GM13976 (cell line): ENCODE measurements at places on chromosomes 4 and X.

GRCh38 chrX:154654372-154654771, 993 bp upstream of the CTAG2 start:
- DNase-seq, result no peak

DNA sequence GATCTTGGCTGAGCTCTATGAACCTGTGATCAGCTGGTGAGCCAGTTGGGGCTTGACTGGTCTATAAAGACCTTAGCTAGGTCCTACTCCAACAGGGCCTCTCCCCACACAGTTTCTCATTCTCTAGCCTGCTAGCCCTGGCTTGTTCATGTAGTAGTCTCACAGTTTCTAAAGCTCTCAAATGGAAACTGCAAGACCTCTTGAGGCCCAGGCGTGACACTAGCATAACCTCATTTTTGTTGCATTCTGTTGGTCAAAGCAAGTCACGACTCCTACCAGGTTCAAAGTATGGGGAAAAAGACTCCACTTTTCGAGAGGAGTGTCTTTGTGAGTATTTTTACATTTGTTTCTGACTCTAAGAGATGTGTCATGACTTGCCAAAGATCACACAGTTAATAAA, 50.9 kb downstream of the CEP44 start:
- peak; percentile 30 for DNase-seq

DNA sequence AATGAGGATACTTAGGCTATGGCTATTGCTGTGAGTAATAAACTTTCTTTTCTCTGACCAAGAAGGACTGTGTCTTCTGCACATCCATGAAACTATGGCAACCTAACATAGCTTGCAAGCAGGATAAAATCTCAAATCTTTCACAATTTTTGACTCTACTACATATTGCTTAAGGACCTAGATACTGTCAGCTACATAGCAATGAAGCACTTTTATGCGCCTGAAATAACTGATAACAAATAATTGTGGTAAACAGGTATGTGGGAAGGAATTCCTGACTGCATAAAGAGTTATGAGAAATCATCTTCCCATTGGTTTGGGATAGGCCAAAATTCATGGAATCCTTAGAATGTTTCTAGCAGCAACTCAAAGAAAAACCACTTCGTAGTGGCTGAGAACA, 41.2 kb upstream of the PDGFC start:
- no peak for DNase-seq

- DNase-seq, result peak; percentile 47
These were observed 23.5 kb upstream of the SYNPO2 start for GRCh38 chr4:118865091-118865708.

- no peak for DNase-seq
These were observed 56.6 kb upstream of the WDR1 start for GRCh38 chr4:10173037-10173753.

DNA sequence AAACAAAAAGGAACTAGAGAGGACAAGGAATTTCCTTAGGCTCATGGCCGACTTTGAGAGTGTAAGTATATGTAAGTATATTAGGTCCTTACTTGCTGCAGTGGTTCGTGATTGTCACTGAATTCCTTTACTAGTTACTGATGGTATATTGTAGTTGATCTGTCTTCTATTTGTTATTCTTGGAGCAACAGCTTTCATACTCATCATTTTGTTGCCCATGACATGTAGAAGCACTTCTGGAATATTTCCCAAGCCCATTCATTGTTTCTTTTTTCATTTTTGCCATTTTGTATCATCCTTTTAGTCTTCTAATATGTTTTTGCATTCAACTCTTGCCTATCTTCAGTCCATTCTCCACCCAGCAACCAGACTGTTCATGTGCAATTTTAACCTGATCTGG, 170.0 kb downstream of the ARHGAP10 start:
- no peak for DNase-seq

GRCh38 chr4:88177983-88178625, 19.7 kb upstream of the ABCG2 start:
- no peak for DNase-seq

- no peak for DNase-seq
These were observed 5.8 kb upstream of the USP38 start for GRCh38 chr4:143178923-143179322.

DNA sequence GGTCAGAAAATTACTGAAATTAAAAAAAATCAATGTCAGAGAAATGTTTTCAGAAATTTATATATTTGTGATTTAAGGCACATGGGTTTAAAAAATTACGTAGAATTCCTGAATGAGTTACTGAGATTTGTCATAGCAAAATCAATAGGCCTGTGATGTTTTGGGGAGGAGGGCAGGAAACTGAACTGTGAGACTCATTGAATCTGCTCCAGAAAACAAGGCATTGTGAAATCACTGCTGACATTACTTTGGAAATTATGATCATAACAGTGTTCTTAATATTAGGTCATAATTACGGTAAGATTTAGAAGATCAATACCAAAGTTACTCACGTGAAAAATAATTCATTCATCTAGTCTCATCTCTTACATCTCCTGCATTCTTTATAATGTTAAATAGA, 5.3 kb downstream of the FGF5 start:
- no peak for DNase-seq

- no peak for DNase-seq
These were observed 691.9 kb downstream of the TECRL start for GRCh38 chr4:63717384-63717783.
